ENCODE measurements at places on chromosomes 5 and 9.

- ATAC-seq = no peak
These were observed 1414.9 kb upstream of the NUDT12 start for GRCh38 chr5:104977529-104977928.

DNA sequence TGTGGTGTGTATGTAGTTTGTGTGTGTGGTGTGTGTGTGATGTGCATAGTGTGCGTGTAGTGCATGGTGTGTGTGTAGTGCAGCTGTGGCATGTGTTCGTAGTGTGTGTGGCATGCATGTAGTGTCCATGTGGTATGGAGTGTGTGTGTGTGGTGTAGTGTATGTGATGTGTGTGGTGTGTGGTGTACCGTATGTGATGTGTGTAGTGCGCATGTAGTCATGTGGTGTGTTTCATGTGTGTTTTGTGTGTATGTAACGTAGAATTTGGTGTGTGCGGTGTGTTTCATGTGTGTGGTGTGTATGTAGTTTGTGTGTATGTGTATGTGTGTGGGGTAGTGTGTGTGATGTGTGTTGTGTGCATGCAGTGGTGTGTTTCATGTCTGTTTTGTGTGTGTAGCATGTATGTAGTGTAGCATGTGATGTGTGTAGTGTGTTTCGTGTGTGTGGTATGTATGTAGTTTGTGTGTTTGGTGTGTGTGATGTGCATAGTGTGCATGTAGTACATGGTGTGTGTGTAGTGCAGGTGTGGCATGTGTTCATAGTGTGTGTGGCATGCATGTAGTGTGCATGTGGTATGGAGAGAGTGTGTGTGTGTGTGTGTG is 40.7 kb downstream of the SYK start:
- ATAC-seq = no peak

DNA sequence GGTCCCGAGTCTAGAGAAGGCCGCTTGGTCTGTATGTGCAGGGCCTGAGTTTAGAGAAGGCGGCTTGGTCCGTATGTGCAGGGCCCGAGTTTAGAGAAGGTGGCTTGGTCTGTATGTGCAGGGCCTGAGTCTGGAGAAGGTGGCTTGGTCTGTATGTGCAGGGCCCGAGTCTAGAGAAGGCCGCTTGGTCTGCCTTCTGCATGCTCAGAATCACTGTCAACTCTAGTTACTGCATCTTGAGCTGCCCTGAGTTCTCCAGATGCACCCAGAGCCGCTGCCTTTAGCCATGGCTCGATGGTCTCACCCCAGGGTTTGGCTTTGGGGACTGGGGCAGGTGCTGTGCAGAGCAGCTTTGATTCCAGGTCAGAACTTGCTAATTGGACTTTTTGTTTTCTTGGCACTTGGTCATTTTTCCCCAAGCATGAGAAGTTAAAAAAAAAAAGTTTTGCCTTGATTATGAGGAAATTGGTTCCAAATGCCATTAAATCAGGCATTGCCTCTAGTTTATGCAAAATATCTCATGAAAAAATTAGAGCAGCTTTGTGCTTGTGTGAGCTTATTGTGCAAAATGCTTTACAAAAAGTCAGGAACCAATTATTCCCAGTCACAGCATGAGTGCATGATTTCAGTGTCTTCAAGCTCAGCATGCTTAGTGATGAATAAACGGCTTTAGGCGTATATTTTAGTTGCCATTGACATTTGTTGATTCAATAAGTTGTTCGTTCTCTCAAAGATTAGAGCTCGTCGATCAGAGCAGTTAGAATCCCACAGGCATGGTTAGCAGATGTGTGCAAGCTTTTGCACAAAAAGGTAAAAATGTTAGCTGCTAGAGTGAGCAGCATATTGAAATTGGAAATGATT is 25.4 kb upstream of the EXOC3 start:
- ATAC-seq = no peak

- no peak for ATAC-seq
These were observed 5.6 kb downstream of the CDX1 start for GRCh38 chr5:150172145-150172544.

DNA sequence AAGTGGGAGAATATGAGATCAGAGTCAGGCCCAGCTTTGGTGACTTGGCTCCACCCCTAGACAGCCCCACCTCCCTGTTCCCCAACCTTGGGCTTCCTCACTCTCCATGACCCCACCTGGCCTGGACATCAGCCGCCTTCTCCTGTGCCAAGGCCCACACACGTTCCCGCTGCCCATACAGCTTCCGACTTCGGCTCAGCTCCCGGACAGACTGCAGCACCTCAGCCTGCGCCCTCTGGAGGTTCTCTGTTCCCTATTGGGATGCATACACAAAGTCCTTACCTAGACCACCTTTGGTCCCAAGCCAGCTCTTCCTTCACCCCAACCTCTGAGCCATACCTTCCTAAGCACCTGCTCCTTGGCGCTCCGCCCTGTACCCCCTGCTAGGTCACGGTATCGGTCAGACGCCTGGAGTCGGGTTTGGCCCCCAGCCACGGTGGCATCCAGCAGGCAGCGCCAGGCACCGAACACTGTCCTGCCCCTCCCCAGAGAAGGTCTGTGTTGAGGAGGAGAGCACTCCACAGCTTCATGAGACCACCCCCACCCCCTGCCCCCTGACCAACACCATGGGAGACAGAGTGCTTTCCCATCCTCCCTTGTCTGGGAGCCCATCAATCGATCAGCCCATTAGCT is 2.0 kb downstream of the FCHSD1 start:
- no peak for ATAC-seq

- ATAC-seq = peak; percentile 0
These were observed 1.0 kb downstream of the NIPSNAP3A start for GRCh38 chr9:104748359-104749031.
